ENCODE measurements at places on chromosomes 12 and 14. TPM values are rescaled to one million over a fixed set of nuclear protein-coding genes. Genes with fewer than 3 reads are reported as not detected.

TAS2R42 gene
- not detected for total RNA-seq

CLECL1 gene
- total RNA-seq = not detected

ATP2A2 gene
- total RNA-seq = 918 TPM

DNA sequence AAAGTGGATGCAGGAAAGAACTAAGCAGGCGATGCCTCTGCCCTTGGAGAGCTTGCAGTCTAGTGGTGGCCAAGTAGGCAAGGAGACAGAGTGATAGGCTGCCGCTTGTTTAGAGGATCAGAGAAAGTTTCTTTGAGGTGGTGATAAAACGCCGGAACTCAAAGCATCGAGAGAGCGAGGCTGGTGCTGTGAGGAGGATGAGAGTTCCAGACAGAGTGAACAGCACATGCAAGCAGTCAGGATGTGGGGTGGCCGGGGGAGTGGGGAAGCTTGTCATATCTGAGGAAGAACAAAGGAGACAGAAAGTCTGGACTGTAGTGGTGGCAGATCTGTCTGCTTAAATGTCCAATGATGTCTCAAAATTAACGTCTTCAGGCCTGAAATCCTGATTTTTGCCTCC is 319.7 kb downstream of the SNAPC1 start:
- no peak for DNase-seq

DNA sequence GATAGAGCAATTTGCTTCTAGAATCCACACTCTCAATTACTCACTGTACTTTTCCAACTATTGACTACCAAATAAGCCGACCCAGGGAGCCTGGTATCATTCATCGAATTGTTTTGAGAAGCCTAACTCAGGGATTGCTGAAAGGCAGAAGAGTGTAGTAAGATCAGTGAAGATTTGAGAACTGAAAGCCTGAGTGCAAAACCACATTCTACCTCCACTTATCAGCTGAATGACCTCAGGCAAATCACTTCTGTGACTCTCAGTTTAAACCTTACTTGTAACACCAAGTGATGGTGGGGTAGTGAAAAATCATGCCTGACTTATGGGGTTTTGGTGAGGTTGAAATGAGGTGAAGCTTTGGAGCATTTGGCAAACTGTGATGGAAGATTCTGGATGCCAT is 126.1 kb upstream of the MAX start:
- no peak for DNase-seq

GRCh38 chr12:89334548-89335169 is 17.6 kb downstream of the DUSP6 start:
- no peak for DNase-seq

DNA sequence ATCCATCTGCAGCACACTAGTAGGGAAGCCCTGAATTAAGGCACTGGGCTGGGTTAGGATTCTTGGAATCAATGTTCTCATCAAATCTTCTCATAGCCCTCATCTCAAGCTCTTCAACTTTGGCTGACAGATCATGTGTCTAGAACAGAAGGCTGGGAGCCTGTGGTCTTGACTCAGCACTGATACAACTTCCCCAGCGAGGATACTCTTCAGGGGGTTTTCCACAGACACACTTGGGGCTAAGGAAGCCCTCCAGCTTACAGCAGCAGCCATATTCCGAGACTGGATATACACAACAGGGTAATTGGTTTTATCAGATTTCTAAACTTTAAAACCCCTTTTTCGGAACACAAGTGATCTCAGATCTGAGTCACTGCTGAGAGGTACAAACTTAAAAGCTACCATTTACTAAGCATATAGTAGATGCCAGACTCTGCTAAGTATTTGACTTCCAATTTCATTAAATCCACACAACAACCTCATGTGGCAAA is 3.5 kb downstream of the FMNL3 start:
- no peak for DNase-seq

- no peak for DNase-seq
Measured at GRCh38 chr12:109995361-109995685, 845 bp downstream of the GIT2 start.

DNA sequence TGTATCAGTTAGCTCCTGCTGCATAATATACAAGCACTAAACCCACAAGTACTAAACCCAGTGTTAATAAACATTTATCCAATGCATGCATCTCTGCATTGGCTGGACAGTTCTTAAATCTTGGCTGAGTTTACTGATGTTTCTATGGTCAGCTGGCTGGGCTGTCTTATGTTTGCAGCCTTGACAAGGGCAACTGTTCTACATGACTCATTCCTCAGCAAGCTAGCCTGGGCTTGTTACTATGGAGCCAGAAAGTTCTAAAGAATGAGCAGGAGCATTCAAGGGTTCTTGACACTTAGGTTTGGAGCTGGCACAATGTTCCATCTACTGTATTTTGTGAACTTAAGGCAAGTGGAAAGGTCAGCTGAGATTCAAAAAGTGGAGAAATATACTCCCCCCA is 199.1 kb downstream of the GLT1D1 start:
- DNase-seq = no peak

Data from cardiac septum (tissue), 1 donor.